ENCODE measurements at places on chromosomes 1 and 21.

DNA sequence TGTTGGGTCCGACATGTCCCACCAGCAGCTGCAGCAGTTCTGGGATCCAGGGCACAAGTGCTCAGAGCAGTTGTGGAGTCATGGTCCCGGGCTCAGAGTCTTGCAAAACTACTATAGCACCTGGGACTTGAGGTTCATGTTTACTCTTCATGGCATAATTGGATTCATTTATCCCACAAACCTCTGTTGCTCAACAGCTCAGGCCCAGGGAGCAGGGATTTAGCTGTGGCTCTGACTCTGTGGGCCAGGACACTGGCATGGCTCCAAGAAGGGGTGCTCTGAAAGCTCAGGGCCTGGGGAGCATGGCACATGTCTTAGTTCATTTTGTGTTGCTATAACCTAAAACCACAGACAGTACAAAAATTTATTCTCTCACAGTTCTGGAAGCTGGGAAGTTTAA, 626.7 kb upstream of the ADGRL2 start:
- DNase-seq = no peak

DNA sequence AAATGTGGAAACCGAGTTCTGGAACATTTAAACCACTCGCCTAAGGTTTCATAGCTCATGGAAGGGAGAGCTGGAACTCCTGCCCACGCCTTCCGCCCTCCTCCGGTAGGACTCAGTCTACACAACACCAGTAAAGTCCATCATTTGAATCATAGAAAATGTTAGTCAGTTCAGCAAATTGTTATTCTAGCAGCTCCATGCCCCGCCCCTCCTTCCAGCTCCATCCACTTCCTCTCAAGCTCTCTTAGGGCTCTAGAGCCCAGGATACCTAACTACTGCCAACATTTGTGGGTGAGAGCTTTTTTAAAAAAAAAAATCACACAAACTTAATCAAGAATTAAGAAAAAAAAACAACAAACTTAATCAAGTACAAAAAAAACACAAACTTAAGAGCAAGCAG, 121.8 kb downstream of the TBX15 start:
- DNase-seq = no peak

DNA sequence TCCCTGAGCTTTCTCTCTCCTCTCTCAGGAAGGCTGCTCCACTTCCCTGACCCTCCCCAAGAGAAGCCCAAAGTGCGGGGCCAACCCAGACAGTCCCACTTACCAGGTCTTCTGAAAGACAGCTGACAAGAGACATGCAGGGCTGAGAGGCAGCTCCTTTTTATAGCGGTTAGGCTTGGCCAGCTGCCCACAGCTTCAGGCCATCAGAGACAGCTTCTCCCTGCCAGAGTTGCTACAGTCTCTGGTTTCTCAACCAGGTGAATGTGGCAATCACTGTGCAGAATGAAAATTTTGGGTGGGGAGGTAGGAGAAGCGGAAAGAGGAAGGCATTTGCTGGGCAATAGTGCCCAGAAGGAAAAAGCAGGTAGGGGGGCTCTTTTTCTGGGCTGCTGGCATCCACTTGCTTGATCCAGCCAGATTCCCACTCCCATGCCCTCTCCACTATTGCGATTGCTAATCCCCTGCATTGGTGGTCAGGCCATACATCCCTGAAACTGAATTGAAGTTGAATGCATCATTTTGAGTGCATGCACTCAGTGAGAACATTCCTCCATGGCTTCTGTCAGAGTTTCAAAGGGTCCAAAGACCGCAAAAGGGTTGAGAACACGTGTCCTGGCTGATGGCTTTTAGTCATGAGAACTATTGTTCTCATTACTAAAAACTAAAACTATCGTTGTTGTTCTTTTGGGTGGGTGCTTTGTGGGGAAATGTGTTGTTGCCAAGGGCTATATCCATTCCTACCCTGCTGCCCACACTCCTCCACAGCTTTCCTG, at the start of gene S100A8:
TSS of gene S100A8 (minus strand) at position 136 of the 773 bp plus-strand sequence. CDS start 538 bp downstream, outside the sequence.
- peak; percentile 46 for DNase-seq

- DNase-seq = no peak
These were observed 424.9 kb downstream of the ADGRL2 start for GRCh38 chr1:82225421-82226185.

DNA sequence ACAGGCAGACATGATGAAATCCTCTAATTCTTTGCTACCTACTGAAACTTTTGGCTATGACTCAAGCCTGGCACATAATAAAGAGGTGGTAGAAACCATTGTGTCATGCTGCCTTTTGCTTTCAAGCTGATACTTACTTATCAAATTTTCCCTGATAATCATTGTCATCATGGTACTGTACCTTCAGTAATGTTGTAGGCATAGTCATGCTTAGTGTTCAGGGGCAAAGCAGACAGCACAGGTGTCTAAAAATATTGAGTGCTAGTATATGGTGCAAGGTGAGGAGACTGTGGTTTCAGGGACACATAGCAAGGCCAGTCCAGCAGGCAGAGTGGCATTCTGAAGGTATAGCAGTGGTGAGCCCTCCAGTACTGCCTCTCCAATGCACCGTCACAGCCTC, 226.9 kb upstream of the DEPDC1 start:
- no peak for DNase-seq

DNA sequence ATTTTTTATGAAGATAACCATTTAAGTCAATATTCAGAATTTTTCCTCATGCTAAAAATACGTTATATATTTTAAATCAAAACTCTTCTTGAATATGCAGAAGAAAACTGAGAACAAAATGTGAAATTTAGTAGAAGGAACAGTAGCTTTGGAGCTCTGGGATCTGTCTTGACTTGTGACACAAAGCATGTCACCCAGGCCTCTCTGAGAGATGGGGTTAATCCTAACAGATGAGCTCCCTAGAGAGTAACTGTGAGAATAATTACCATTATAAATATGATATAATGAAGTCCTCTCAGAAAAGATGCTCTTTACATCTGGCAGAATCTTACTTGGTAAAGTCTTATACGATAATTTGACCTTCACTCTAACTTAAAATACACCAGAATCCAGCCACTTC, 272.0 kb downstream of the PTPRC start:
- DNase-seq = no peak

DNA sequence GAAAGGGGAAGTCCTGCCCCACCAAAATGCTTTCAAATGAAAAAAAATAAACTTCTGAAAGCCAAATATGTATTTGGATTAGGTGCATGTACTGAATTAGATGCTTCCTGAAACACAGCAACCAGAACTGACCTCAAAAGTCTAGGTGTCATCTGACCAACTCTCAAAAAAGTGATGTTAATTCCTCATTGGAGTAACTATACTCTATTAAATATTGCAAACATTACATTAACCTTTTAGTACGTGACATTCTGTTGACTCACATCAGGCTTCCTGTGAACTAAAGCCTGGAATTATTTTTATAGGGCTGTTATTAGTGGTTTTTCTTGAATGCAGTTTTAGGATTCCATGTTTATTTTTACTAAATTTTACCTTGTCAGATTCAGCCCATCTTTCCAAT, 73.5 kb downstream of the ASTN1 start:
- DNase-seq = no peak

DNA sequence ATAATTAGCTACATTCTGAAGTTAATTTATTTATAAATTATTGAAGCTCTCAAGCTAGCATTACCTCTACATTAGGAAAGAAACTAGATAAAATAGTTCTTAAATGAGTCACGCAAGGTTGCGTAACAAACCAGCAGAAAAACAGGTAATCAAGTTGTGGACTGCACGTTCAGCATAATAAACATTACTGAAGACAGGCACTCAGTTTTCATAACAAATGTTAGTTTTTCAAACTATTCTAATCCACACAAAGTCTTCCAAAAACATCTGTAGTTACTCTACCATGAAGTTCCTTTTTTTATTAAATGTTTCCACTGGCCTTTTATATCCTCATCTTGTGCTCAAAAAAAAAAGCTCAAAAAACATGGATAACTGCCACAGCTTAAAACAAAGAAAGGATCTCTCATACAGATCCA, 1.3 kb downstream of the TOR1AIP2 start:
- no peak for DNase-seq
